Stimulated activated CD8-positive, alpha-beta memory T cell treated with anti-CD3 and anti-CD28 coated beads, Interleukin-15, amount 100 ng/mL, for 4 hours (primary cell): ENCODE measurements at places on chromosomes 13 and 19.

DNA sequence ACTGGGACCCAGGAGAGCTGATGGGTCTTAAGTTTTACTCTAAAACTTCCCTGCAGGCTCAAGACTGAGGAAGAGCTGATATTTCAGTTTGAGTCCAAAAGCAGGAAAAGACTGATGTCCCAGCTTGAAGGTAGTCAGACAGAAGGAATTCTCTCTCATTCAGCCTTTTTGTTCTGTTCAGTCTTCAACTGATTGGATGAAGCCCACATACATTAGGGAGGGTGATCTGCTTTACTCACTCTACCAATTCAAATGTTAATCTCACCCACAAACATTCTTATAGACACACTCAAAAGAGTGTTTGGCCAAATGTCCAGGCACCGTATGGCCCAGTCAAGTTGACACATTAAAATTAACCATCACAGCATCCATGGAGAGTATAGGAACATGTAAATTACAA, 173.5 kb downstream of the KCNRG start:
- DNase-seq: no peak

DNA sequence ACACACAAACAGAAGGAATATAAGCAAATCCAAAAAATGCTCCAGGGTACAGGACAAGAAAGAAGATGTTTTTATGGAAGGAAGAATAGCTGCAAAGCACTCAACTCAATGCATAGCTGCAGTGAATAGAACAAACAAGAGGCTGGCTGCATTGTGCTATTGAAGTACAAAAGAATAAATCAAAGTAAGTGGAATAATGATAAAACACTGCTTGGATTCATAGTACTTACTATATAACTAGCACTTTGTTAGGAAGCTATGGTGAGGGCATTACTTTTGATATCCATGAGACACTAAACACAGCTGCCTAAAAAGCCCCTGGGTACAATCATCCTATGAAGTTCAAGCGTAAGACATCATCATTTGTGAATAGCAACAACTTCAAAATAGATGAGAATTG, 350.1 kb downstream of the PCDH9 start:
- no peak for DNase-seq

- no peak for DNase-seq
Observed at GRCh38 chr13:39297023-39297422, 258.8 kb downstream of the NHLRC3 start.

GRCh38 chr13:110183910-110184309, 123.0 kb downstream of the COL4A1 start:
- no peak for DNase-seq

- DNase-seq: no peak
Observed at GRCh38 chr19:54211235-54211634, 10.6 kb downstream of the RPS9 start.

- DNase-seq: no peak
Observed at GRCh38 chr13:43732726-43733125, 54.0 kb downstream of the ENOX1 start.

- DNase-seq: no peak
Observed at GRCh38 chr13:25529425-25529824, 157.7 kb downstream of the ATP8A2 start.

- DNase-seq: no peak
Observed at GRCh38 chr19:28210886-28211285, 1002.1 kb downstream of the UQCRFS1 start.

DNA sequence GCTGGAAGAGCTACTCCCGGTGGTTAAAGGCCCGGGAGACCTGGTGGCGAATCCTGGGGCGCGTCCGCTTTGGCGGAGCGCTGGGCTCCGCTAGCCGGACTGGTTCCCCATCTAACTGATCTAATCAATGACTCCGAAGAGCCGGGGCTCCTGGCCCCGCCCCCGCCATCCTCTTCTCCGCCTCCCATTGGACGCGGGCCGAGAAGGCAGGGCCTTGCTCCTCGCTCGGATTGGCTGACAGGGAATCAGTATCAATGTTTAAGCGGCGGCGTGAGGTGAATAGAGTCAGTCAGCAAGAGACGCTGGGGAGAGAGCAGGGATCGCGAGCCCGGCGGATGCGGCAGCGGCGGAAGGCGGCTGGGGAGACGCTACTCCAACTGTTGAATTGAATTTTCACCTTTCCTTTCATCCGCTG, 1.7 kb upstream of the PCDH17 start:
- no peak for DNase-seq
